Ureter (tissue), 1 donor: ENCODE measurements at places on chromosomes 4 and X. TPM values are rescaled to one million over a fixed set of nuclear protein-coding genes. Genes with fewer than 3 reads are reported as not detected.

- no peak for DNase-seq
Observed at GRCh38 chr4:22692736-22693135, at the start of gene GBA3. Gene GBA3 (plus strand): TSS chr4:22692937.

- no peak for DNase-seq
Observed at GRCh38 chrX:52821079-52821760, 10.1 kb downstream of the XAGE5 start.

Gene MAGEA11
- 0.10 TPM for total RNA-seq

DNA sequence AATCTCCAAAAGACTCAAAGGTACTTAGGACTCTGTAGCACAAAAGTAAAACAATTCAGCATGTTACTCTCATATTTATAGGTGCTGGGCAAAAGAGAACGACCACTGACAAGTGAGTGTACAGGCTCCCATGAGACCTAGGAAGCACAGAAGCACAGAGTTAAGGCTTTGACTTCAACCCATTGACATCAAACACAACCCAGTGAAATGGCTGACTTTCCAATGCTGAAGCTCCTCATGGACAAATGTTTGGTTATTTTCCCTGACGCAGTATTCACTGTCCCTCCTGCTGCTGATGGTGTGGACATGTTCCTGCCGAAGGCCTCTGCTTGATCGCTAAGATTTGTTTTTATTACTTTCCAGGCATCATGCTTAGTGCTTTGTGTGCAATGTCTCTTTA, 148.7 kb downstream of the TSPAN5 start:
- DNase-seq, result no peak

Gene OGT
- 225 TPM for total RNA-seq

Gene SSX4
- total RNA-seq, result not detected

DNA sequence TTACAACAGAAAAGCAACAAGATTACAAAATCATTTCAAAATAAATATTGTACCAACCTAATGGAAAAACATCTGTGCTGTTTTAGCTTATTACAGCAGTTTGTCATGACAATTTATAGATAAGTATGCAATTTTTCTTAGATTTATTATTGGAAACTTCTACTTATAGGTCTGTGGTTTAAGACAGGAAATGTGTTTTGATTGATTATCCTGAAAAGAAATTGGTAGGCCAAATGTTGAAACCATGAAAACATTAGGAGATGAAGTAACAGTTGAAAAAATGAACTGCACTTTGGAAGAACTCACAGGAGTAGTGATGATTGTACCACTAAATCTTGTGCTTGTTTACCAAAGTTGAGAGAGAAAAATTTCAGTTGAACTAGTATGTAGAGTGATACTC, 162.2 kb upstream of the GIMD1 start:
- no peak for DNase-seq

Gene MAGEA2
- not detected for total RNA-seq

GRCh38 chrX:49976682-49977197, 54.3 kb downstream of the CLCN5 start:
- DNase-seq, result no peak

Gene PIM2
- total RNA-seq, result 13.6 TPM

Gene ZNF185
- total RNA-seq, result 62.2 TPM

GRCh38 chr4:182306792-182307507, 63.7 kb downstream of the TENM3 start:
- DNase-seq, result no peak

Gene VCX3B
- not detected for total RNA-seq

DNA sequence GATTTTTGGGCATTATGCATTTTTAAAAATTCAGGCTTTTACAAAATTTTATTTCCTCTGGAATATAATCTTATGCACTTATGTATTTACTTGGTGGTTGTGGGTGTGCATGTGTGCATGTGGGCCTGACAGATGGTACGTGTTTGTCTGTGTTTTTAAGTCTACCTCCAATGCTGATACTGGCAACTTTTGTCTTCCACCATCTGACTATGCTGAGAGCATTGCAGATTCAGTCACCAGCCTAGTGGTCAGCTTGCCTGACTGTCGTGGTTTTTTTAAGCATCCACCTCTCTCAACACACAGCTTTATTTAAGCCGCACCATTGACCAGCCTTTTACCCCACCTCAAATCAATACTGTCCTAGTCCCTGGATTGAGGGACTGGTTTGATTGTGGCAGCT, 37.1 kb downstream of the FSTL5 start:
- no peak for DNase-seq

- DNase-seq, result no peak
Observed at GRCh38 chrX:45537936-45538335, 337.3 kb upstream of the DIPK2B start.

DNA sequence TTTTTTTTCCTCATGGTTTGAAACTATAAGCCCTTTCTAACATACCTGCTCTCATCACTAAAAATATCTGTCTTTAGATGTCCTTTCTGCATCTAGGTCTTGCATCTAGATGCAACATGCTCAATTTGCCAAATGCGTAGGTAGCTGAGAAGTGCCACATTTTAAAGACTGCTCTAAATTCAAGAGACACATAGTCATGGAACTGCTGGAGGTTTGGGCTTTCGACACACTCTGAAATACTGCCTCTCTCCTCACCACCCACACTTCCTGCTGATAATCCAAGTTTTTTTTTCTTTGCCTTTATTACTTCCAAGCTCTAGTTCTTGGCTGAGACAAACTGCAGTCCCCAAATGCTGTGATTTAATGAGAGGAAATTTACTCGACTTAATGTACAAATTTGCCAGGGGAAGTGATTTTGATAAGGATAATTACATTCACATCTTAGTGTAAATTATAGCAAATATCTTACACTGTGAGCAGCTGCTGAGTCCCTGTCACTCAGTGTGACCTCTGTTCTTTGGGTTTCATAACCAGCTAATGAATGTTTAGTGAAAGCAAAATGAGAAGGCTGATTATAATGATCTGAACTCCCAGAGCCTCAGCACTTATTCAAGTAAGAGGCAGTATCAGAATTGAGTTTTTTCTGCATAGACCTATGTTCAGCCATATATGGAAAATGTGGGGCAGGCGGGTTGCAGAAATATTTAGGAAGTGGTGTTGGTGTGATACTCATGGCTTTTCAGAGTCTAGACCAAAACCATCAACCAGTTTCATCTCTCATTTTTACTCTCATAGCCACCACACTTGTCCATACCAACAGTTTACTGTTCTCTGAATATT, 31.3 kb downstream of the DRD5 start:
- no peak for DNase-seq

Gene PJA1
- total RNA-seq, result 24.9 TPM

DNA sequence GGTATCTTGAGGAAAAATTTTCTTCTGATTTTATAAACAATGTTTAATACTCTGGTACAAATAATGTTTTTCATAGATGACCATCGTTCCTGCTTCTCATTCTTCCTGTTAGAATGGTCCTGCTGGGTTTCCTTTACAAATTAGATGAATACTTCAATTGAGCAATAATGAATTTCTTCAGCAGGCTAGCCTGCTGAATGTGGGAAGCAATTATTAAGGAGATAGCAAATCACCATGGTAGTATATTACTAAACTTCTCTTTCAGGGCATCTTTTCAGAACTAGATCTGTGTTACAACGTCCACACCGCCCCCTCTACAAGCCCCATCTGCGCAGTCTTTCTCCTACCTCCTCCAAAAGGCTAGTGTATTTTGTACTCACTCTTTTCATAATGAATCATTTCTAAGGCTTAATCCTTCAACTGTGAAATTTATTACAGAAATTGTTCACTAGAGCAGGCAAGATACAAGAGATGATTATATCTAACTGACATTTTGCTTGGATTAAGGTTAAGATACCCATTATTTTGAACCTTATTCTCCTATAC, 38.4 kb downstream of the GPRIN3 start:
- DNase-seq, result no peak

Gene F11
- total RNA-seq, result not detected

DNA sequence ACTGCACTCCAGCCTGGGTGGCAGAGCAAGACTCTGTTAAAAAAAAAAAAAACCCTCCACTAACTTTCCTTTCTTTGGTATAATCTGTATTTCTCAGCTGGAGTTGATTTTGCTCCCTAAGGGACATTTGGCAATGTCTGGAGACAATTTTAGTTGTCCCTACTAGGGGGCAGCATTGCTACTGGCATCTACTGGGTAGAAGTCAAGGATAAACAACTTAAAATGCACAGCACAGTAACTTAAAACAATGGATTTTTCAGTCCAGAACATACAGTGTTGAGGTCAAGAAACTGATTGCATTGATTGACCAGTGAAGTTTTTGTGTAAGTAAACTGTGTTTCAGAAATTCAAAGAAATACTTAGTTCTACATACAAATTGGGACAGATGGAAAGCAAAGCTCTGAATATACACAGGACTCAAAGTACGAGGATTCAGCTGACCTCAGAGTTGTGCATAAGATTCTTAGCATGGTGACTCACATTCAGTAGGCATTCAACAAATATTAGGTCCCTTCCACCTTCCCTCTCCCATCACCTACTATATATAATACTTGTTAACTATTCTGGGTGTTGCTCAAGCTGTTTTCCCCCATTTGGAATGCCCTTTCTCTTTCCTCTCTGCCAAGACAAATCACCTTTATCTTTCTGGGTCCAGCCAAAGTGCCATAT, 8.8 kb downstream of the DDX53 start:
- DNase-seq, result no peak

Gene AMER1
- total RNA-seq, result 7.6 TPM

Gene GPR34
- total RNA-seq, result 7.1 TPM

GRCh38 chrX:37755025-37755424, 24.8 kb upstream of the CYBB start:
- no peak for DNase-seq

GRCh38 chr4:54764476-54764875, 106.7 kb downstream of the KIT start:
- DNase-seq, result no peak

DNA sequence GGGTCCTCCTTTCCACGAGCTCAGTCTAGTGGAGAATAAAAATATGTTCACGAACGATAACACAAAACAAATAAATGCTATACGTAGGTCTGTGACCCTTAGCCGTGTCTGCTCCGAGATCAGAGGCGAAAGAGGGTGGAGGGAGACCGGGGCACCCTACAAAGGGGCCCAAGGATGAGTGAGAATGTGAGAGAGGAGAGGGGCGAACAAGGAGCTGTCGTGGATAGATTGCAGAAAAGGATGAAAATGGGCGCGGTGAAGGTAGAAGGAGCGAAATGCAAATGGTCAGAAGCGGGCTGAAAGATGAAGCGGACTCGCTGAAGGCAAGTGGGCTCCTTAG, 6.2 kb upstream of the ZBTB33 start:
- DNase-seq, result no peak

DNA sequence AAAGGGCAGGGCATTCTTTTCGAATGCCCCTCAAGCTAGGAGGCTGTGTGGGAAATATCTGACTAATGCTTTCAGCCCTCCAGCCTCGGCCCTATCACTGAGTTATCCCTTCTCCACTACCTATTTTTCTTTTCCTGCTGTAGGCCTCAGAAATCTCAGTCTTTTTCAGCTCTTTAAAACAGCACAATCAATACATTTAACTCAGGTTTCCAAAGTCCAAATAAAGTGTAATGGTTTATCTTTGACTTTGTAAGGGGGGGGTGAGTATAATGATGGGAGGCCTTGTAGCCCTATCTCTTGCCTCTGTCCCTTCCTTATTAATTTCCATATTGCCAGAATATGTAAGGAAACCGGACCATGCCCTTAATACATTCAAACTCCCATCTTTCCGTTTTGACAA, 1.6 kb upstream of the WNK3 start:
- no peak for DNase-seq

- DNase-seq, result no peak
Observed at GRCh38 chrX:14497184-14497666, 32.1 kb upstream of the GLRA2 start.

Gene CSAG3
- not detected for total RNA-seq

DNA sequence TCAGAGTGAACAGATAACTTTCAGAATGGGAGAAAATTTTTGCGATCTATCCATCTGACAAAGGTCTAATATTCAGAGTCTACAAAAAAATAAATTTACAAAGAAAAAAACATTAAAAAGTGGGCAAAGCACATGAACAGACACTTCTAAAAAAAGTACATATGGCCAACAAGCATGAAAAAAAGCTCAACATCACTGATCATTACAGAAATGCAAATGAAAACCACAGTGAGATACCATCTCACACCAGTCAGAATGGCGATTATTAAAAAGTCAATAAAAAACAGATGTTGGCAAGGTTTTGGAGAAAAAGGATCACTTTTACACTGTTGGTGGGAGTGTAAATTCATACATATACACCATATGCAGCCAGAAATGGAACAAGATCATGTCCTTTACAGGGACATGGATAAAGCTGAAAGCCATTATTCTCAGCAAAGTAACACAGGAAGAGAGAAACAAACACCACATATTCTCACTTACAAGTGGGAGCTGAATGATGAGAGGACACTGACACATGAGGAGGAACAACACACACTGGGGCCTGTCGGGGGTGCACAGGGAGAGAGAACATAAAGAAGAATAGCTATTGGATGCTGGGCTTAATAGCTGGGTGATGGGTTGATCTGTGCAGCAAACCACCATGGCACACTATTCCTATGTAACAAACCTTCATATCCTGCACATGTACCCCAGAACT, 41.6 kb upstream of the ITM2A start:
- no peak for DNase-seq

- no peak for DNase-seq
Observed at GRCh38 chr4:56424697-56425514, 10.5 kb downstream of the PPAT start.

Gene PRDM8
- total RNA-seq, result 8.3 TPM

- DNase-seq, result no peak
Observed at GRCh38 chrX:139831017-139831416, 101.8 kb downstream of the ATP11C start.

DNA sequence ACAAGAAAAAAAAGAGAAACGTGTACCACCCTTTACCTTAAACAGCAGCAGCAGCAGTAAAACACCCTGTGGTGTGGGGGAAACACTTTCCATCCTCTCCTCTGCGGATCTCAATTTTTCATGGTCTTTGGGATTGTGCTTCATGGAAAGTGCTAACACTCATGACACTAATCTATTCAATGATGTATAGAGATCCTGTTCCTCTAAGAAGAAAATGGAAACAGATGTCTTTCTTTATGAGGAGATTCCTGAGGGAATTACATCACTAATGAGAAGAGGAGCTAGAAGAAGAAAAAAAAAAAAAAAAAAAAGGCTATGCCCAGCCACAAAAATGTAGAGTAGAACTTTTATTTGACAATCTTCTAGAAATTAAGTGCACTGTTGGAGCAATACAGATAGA, 62.9 kb upstream of the NDST3 start:
- DNase-seq, result no peak

GRCh38 chr4:54572152-54572542, 85.6 kb upstream of the KIT start:
- no peak for DNase-seq

GRCh38 chrX:38718311-38718710, 82.9 kb upstream of the MID1IP1 start:
- no peak for DNase-seq

GRCh38 chrX:84224741-84225140, 36.7 kb upstream of the RPS6KA6 start:
- DNase-seq, result no peak

Gene NXF2B
- not detected for total RNA-seq

Gene CTAG1B
- total RNA-seq, result not detected

GRCh38 chr4:95363559-95363925, 185.2 kb downstream of the UNC5C start:
- no peak for DNase-seq

GRCh38 chrX:101160001-101160400, 59.6 kb upstream of the DRP2 start:
- DNase-seq, result no peak

Gene PCDH18
- total RNA-seq, result 13.7 TPM

Gene CD38
- 2.6 TPM for total RNA-seq

Gene TCEAL6
- total RNA-seq, result 1.4 TPM
